NAMALWA (cell line): ENCODE measurements at places on chromosomes 1 and 21.

DNA sequence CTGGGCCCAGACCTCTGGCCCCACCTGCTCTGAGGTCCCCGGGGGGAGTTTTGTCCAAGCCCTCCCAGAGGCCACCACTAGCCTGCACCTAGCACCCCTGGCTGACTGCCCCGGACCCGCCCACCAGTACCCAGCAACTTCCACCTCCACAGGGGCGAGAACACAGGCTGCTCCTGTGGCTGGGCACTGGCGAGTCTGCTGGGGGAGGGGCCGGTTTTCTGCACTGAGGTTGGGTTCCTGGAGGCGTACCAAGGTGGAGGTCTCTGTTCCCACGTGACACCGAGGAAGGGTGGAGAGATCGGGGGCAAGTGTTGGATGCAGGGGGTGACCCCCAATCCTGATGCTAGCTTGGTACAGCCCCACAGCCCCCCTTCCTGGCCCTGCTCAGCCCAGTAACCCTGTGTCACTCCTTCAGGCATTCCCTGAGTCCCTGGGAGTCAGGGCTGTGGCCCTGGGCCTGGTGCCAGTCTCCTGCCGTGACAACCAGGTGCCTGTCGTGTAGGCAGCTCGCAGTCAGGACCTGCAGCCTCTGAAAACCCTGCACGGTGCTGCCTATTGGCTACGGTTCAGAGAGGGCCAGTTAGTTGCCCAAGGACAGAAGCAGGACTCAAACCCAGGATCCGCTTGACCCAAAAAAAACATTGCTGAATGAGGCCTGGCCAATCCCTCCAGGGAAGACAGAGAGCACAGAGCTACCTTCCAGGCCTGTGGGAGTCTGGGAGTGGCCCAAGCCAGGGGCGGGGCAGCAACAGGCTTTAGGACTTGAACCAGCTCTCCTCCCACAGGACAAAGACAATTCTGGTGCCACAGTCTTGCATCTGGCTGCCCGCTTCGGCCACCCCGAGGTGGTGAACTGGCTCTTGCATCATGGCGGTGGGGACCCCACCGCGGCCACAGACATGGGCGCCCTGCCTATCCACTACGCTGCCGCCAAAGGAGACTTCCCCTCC lies 3.1 kb downstream of the ESPN start:
- DNase-seq: no peak

- no peak for DNase-seq
Observed at GRCh38 chr1:181397845-181398244, 85.5 kb upstream of the CACNA1E start.

DNA sequence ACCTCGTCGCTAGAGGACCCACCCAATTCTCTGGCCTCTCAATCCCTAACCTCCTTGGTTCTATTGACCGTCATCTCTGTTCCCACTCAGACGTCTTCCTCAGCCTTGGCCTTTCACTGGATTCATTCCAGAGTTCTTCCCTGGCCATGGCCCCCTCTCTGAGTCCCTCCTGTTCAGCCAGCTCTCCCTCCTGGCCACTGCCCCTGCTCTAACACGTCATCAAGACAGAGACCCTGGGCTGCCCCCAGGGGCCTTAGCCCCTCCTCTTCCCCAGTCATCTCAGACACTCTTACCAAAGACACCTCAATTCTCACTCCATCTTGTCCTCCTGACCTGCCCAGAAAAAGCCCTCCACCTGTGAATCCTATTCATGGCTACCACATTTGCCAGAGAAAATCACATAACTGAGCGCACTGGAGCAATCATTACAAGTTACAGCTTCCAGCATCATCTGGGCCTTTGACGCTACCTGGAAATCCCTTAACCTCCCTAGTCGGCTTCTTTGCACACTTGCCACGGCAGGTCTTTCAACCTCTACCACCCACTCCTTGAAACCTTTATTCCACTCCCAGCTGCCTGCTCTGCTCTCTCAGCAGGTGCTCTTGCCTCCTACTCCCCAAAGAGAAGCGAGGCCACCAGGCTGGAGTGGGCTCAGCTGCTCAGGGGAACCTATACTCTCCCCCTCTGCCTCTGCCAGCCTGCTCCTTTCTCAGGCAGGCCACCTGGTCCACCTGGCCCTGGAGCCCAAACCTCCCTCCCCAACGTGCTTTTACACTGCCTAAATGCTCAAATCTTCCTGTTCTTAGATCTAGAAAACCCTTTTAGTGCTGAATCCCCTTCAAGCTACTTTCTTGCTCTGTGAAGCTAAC lies 14.0 kb downstream of the DCST2 start:
- no peak for DNase-seq

DNA sequence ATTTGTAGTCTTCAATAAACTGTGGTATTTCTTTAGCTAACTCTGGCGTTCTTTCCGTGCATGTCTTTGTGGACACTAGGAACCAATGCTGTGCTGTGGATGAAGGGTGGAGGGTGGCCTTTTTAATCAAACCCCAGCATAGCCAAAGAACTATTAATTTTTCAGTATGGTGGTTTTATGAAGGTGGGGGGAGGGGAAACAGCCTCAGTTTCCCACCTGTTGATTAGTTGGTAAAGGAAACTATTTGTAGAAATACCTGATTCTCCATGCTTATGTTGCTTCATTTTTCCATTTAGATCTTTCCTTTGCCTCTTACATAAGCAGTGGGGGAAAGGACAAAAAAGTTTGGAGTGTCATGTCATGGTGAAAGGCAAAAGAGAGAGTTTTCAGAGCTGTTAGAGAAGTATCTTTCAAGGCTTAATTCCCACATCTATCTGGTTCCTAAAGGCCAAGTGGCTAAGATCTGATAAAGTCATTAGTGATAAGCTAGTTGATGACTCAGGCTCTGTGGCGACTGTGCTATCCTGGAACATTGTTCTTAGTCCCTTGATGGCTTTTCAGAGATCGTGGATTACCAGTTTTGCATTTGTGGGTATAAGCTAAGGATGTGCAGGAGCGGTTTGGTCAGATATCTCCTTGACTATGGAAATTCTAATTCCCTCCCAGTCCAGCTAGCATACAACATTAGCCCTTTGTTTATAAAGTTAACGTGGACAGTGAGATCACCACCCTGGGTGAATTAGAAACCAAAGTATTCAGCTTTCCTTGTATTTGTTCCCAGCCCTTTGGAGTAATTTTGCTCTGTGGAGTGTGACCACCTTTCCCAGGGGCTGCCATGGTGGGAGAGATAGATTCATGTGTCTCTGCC lies 8.7 kb upstream of the HAX1 start:
- no peak for DNase-seq

GRCh38 chr1:235465066-235465465 lies 39.2 kb downstream of the B3GALNT2 start:
- no peak for DNase-seq

DNA sequence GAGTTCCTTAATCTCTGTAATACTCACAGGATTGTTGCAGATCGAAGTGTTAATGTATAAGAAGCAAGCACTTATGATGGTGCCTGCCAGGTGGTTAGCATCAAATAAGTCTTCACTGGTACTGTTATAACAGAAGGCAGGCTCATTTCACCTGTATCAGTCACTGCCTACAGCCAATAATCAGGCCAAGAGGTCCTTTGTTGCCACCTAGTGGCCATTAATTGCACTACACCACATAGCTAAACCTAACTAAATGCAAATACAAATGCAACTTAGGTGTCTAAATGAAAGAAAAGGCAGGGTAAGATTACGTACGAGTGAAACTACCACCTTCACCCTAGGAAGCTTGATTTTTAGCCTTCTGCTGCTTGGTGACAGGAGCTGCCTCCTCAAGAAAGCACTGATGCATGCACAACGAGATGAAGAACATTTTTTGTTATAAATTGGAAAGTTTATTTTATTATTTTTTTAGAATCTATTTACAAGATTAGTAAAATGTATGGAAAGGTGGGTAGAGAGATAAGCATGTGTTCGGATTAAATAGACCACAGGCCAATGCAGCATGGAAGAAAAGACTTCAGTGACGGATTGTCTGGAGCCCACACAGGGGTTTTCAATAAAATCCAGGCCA lies 334.8 kb upstream of the CAMK1G start:
- DNase-seq: peak; percentile 75

DNA sequence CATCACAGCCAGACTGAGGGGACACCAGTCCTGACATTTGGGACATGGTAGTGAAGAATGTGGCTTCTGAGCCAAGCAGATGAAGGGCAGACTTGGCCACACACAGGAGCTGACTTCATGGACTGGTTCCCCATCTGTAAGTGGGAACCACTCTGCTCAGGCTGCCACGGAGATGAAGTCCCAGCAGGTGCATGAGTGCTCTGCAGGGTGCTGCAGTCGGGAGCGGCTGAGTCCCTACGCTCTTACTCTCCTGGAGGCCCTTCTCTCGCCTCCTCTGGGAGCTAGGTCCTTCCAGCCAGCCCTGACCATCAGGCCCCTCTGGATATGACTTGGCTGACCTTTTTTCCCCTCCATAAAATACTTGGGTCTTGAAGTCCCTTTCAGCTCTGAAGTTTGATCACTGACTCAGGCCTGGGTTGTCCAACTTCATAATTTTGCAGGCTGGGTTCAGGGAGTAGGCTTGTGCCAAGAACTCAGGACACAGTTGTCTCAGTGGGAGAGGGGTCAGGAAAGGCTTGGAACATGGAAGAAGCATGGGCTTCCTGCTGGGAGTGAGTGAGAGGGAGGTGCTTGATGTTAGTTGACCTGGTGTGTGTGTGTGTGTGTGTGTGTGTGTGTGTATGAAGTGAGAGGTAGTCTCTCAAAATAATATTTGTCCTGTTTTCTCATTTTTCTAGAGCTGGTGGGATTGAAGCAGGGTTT lies 21.0 kb upstream of the EPS8L3 start:
- no peak for DNase-seq

- no peak for DNase-seq
Observed at GRCh38 chr1:163130225-163130856, 61.2 kb downstream of the RGS4 start.

DNA sequence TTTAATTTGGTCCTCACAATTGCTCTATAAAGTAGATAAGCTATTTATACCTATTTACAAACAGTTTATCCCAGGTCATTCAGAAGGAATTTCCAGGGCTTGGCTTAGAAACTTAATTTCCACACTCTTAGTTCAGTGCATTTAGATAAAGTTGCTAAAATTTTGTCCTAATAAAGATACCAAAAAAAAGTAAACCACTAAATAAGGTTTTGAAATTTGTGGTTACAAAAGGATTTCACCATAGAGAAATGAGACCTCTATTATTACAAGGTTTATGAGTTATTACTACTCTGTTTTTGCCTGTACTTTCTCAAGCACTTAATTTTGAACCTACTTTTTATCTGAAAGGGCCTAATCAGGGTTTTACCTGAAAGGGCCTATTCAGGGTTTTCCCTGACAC lies 22.4 kb downstream of the PTPN22 start:
- DNase-seq: no peak

GRCh38 chr1:241589521-241589920 lies 50.6 kb downstream of the CHML start:
- no peak for DNase-seq

DNA sequence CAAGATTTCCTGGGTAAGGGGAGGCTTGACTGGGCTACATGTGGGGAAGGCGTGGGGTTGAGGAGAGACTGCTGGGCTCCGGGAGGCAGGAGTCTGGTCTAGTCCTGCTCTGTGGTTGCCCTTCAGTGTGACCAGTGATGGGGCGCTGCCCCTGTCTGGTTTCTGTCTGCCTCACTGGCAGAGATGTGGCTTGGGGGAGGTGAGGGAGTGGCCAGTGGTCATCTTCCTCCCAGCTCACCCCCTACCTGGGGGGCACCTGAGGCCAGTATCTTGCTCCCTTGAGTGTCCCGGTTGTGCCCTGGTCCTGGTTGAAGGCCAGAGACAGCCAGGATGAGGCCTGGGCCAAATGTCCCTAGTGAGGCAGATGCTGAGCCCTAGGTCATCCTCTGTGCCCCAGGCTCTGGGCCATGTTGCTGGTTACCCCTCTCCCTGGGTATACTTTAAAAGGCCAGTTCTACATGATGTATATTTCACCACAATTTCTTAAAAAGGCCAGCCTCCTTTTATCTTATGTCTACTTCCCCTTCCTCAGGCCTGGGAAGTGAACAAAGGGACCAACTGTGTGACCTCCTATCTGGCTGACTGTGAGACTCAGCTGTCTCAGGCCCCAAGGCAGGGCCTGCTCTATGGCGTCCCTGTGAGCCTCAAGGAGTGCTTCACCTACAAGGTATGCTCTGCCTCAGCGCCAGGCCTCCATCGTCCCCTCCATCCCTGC lies 10.5 kb downstream of the FAAH start:
- DNase-seq: no peak

GRCh38 chr1:162710345-162710744 lies 78.1 kb downstream of the DDR2 start:
- DNase-seq: no peak

DNA sequence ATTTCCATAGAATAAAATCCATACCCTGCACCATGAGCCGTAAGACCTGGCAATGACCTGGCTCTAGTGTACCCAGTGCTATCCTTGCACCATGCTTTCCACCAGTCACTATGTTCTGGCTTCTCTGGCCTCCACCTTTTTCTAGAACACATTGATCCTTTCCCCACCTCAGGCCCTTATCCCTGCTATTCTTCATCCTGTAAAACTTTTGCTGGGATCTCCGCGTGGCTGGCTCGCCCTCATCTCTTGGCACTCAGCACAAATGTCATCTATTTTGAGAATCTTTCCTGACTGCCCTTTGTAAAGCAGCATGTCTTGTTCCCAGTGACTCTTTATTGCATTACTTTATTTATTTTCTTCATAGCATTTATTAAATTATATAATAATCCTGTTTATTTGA lies 169.8 kb upstream of the B3GALT2 start:
- DNase-seq: no peak

DNA sequence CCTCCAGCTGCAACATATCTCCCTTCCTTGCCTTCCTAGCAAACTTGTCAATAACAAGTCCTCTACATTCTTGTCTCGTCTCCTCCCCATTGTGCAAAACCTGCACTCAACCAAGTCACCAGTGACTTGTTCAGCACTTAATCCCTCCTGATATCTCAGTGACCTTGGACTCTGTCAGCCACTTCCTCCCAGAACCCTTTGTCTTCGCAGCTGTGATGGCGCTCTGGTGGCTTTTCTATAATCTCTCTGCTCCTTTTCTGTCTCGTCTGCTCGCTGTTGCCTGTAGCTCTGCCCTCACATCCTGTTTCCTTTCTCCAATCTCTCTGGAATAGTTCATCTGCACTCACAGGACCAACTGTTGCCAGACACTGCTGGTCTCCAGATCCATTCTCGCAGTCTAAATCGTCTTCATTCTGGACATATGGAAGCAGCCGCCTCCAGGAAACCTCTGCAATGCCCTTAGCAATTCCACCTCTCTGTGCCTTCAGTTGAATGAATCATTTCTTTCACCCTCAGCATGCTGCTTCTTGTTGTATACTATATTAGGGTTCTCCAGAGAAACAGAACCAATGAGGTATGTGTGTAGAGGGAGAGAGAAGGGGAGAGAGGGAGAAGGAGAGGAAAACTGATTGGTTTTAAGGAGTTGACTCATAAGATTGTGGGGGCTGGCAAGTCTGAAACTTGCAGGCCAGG lies 17.4 kb upstream of the IFNAR2 start:
- DNase-seq: peak; percentile 55

- DNase-seq: no peak
Observed at GRCh38 chr1:117883616-117884015, 45.8 kb downstream of the GDAP2 start.

GRCh38 chr1:98184856-98185255 lies 264.0 kb upstream of the DPYD start:
- DNase-seq: no peak

- peak; percentile 81 for DNase-seq
Observed at GRCh38 chr21:39518055-39518846, 66.5 kb downstream of the SH3BGR start.

- DNase-seq: no peak
Observed at GRCh38 chr1:163650624-163651023, 328.9 kb downstream of the NUF2 start.

- DNase-seq: no peak
Observed at GRCh38 chr1:111725192-111725591, 14.0 kb downstream of the INKA2 start.
